Activated T-helper 2 cell treated with anti-CD3 and anti-CD28 coated beads, Interferon-gamma antibody, Interleukin-2, Interleukin-4, amounts not matched to agents 10 μg/mL and 5 μg/mL and 100 μg/mL, durations not matched to agents 14 hours and 24 hours and 36 hours (primary cell): ENCODE measurements at places on chromosomes 2 and 18.

DNA sequence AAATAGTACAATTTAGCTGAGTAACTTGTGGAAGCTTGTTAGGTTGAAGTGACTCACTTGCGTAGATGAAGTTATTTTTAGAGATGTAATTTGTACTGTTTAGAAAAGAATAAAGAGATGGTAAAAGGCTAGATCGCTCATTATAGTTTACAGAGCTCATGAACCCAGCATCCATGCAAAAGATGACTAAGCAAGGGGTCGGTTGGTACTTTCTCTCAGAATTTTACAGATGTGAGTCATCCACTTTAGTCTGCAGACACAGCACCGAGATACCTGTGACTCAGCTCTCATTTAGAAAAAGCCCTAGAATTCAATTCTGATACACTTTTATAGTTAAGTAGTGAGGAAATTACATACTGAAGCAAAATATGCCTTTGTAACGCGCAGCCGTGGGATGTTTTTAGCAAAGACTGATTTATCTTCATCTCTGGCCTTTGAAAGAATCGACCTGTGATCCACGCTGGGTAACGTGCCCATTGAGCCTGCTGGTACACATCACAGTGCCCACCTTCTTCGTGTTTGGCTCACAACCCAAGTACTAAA is 116.5 kb upstream of the FOSL2 start:
- DNase-seq, result no peak

DNA sequence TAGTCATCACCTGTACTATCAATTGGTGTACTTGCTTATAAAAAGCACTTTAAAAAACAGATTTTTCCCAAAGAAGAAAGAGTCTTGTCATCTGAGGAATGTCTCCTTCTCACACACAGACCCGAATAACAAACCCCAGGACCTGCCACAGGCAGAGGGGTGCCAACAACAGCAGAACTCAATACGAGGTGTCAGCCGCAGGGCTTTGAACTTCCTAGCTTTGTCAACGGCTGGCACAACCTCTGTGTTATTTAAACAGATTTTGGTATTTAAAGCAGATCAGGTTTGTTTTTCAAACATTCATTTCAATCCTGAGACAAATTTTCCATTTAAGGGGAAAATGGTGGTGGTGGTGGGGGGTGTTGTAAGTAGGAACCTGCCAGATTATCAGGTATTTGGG is 138.4 kb upstream of the RIOK3 start:
- DNase-seq, result no peak

GRCh38 chr2:122021941-122022340 is 266.5 kb downstream of the TSN start:
- no peak for DNase-seq

GRCh38 chr2:130825231-130825965 is 11.3 kb upstream of the ARHGEF4 start:
- DNase-seq, result no peak

GRCh38 chr2:43224571-43225092 is 1.8 kb downstream of the ZFP36L2 start:
- no peak for DNase-seq

DNA sequence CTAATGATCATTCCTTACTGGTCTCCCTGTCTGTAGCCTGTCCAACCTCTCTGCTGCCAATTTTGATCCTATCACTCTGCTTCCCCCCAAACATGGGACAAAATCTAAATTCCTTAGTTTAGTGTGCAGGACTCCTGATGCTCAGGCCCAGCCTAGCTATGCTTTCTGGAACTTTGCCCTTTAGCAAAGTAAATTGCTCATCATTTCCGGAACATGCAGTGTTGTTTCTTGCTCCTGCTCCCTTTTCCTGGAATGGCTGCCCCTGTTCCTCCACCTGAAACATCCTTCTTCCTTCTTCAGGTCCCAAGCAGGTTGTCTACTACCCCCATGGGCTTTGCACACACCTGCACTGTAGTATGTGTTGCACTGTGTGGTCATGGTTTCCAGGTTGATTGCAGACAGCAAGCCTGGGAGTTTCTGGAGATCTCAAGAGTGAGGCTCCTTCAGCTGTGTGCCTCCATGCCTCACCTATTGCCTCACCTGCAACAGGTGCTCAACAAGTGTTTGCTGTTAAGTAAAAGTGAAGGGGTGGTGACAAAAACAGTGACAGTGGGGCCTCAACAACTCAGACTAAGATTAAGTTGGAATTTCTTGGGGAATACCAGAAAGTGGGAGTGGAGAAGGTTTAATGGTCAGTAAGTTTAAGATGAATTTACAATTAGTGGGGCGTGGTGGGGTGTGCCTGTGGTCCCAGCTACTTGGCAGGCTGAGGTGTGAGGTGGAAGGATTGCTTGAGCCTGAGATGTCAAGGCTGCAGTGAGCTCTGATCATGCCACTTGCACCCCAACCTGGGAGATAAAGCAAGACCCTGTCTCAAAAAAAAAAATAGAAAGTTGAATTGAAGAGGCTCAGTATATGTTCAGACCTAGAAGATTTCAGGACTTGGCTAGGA is 120.0 kb downstream of the DNAH6 start:
- no peak for DNase-seq

DNA sequence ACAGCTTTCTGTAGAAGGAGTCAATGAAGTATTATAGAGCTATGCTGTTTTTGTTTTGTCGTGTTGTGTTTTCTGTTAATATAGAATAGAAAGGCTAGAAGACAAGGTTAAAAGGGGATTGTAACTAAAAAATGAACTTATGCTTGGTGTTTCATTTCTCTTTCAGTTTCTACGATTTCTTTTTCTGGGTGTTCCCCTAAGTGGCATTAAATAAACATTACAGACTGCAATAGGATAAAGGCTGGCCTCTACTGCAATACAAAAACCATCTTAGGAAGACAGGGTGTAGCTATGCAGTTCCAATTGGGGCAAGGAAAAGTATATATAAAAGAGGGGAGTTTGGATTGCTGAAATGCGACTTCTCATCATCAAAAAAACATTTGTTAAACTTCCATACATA is 1609.7 kb upstream of the ACVR2A start:
- DNase-seq, result no peak
